Uterine smooth muscle cell (primary cell): ENCODE measurements at places on chromosomes 6 and 20. TPM values are rescaled to one million over a fixed set of nuclear protein-coding genes. Genes with fewer than 3 reads are reported as not detected.

BMP2 gene
- 5.0 and 13.5 TPM in 2 replicates for total RNA-seq

CCHCR1 gene
- total RNA-seq, result 25.6 and 36.6 TPM in 2 replicates

DSP gene
- total RNA-seq, result 0.25 and 0.33 TPM in 2 replicates

C20orf96 gene
- 3.1 and 4.4 TPM in 2 replicates for total RNA-seq

PROKR2 gene
- not detected in 2 replicates for total RNA-seq

APOBEC2 gene
- not detected in 2 replicates for total RNA-seq

OTOR gene
- not detected in 2 replicates for total RNA-seq
